Posterior cingulate gyrus (tissue), 11 donors: ENCODE measurements at places on chromosomes 12 and 14.

DNA sequence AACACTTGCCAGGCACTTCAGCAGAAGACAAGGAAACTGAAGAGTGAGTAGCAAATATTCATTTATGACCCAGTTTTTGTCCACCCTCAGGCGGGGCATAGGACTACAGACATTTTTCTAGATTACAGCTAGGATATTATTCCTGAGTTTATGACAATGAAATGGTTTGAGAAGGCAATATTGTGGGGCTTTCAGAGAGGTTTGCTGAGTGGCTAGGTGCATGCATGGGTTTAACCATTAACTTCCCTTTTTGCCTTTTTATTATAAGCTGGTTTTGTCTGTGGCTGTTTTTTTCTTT is 104.0 kb upstream of the BCAT1 start:
- no peak for DNase-seq

DNA sequence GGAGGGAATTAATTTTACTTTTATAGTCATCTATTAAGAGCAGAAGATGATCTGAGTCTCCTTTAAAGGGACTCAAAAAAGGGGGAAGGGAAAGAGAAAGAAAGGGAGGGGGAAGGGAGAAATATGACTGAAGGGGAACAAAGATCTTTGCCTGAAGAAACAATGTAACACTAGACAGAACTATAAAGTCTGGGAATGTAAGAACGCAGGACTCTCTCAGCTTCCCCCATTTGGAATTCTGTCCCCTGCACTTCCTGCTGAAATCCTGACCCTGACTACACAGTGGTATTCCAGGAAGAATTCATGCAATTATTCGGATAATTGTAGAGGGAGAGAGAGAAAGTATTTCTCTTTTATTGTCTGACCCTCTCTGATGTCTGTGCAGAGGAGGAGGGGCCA is 8.6 kb upstream of the HOXC11 start:
- no peak for DNase-seq

- DNase-seq, result no peak
Observed at GRCh38 chr12:78725951-78726580, 138.5 kb upstream of the SYT1 start.

GRCh38 chr14:37051680-37052079 is 120.7 kb downstream of the SLC25A21 start:
- DNase-seq, result no peak

DNA sequence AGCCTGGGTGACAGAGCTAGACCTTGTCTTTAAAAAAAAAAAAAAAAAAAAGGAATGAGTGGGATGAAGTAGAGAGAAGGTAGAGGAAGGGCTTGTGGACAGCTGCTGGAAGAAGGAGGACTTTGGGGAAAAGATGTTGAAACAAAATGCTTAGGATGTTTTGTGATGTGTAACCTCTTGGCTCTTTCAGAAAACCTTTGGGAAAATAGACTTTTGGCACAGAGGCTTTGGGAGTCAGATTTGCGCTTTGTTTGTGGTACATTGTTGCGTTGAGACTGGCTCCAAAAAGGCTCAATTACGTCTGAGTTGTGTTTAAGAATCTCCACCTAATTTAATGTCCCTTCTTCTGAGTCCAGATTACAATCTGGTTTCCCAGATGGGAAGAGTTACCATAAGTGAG is 32.9 kb upstream of the SPTLC2 start:
- DNase-seq, result no peak

GRCh38 chr12:111100003-111100402 is 179.6 kb upstream of the MYL2 start:
- DNase-seq, result no peak

GRCh38 chr12:107145397-107145796 is 52.0 kb upstream of the CRY1 start:
- no peak for DNase-seq

DNA sequence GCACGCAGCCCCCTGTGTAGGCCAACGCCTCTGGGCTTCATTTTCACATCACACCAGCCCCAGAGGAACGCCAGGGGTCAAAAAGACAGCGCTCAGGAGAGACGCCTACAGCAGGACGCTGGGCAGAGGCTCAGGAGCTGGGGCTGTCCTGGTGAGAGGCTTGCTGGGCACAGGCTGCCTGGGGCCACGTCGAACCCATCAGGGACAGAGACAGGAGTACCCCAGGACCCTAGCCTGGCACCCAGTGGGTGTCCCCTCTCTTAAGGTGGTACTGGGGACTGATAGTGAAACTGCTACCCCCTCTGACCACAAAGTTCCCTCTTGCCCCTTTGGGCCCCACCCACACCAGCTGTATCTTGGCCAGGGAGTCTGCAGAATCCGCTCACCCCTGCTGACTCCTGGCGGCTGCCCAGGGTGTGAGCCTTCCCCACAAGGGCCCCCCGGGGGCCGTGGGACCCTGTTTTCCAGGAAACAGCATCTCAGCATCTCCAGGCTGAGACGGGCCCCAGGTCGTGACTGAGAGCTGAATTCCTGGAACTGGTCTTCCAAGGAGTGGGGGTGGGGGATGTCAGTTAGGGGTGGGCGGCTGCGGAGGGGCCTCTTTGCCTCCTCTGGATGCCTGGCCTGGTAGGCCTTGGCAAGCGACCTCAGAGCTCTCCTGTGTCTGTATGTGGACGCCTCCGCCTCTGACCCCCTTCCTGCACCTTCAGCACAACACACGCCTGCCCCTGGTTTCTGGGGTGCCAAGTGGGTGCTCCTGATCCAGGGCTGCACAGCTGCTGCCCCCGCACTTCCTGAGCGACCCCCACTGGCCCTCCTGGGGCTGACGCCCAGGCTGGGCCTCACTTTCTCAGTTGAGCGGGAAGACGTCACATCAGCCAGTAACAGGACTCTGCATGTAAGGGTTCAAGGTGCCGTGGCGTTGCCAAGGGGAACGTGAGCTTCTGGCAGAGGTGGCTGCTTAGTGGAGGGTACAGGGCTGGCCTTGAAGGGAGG is 321.9 kb upstream of the RTL1 start:
- no peak for DNase-seq

- DNase-seq, result no peak
Observed at GRCh38 chr12:44750468-44750867, 125.6 kb downstream of the NELL2 start.

DNA sequence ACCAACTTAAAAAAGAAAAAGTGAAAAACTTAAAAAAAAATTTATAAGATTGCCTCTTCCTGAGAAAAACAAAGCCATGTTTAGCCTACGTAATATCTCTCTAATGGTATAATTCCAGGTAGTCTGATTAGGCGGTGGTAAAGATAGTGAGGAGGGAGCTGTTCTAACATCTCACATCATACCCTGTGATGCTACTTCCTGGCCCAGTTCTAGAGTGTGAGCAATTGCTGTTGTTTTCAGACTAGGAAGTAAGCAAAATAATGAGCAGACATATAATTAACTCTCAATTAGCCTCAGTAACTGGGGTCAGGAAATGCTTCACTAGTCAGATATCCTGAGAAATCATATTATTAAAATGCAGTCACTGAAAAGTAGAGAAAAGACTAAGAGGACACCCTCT is 113.9 kb downstream of the PHLDA1 start:
- DNase-seq, result no peak

DNA sequence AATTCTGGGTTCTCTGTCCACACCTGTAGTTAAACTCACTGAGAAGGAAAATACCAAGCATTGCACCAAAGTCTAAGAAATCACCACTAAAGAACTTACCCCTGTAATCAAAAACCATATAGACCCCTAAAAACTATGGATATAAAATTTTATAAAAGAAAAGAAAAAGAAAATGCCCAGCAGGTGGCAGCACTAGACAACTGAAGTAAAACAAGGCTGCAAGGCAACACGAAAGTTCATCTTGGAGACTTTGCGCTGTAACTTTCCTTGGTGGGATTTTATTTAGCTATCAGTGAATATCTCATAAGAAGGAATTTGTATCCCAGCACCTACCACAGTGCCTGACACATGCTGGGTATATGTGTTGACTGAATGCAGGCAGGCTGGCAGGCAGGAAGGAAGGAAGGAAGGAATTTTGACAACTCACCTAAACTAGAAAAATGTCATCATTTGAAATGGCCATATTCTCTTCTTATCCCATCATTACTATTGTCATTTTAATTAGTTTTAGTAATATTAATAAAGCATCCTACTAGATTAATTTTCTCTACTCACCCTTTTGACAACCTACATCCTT is 68.2 kb upstream of the ETV6 start:
- DNase-seq, result no peak

DNA sequence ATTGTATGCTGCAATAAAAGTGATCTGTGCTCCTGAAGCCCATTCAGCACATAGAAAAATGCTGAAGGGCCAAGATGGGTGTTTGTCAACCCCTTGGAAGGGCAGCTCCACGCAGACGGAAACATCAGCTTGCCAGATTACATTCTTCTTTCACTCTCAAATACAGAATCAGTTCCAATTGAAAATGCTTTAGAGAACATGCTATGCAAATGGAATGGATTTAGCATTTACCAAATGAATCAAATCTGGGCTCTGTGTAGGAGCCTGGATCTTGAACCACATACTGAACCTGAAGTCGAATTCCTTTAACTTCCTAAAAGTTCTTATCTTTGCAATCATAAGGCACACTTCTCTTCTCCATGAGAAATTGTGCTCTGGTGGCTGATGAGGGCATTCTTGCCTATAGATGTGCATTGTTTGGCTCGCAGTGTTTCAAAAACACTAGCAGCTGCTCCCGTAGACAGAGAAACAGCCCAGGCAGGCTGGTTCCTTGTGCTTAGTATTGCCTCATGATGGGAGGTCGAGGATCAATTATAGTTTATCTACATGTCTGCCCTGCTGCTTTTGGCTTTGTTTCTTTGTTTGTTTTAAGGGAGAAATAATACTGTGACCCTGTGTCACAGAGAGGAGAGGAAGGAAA is 489.8 kb upstream of the FLRT2 start:
- no peak for DNase-seq

DNA sequence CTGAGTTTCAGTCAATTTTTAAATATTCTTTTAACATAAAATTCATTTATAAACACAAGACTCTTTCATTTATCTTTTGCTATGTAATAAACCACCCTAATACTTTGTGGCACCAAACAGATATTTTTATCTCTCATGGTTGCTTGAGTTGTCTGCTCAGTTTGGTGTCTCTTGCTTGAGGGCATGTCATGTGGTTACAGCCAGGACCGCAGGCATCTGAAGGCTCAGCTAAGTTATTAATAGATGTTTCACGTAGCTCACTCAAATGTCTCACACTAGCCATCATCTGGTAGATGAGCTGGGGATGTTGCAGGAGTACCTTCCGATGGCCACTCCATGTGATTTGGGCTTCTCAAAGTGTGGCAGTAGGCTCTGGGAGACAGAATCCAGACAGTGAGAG is 597.8 kb downstream of the ETNK1 start:
- DNase-seq, result no peak

GRCh38 chr12:124413915-124414314 is 119.0 kb downstream of the RFLNA start:
- no peak for DNase-seq

DNA sequence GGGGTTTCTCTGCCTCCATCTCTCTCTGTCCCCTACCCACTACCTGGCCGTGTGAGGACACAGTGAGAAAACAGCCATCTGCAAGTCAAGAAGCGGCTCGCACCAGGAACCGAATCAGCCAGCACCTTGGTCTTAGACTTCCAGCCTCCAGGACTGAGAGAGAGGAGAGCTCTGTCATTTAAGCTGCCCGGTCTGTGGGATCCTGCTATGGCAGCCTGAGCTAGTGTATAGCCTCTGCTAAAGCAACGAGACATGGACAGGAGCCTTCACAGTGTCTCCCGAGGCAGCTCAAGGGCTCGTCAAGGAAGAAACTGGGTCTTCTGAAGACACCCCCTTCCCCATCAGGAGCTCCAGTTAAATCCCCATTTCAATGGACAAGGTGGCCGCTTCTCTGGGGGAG is 185.5 kb downstream of the PIWIL1 start:
- DNase-seq, result no peak

- peak; percentile 74 for DNase-seq
Observed at GRCh38 chr12:124913474-124914391, 717 bp downstream of the UBC start.

DNA sequence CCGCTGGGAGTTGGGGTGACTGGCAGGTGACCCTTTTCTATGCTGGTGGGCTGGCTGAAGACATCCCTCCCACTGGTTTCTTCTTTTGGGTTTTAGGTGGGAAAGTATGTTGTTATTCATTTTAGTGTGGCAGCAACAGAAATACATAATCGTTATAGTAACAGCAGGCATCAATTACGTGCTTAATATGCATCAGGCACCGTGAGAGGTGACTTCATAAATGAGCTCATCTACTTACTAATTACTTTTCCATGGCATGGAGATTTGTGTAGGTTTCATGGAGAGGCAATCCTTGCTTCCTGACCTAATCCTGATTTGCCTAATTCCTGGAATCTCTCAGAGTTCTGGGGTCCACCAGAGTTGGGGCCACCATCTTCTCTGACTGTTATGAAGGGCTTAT is 13.4 kb upstream of the CELA1 start:
- DNase-seq, result no peak

DNA sequence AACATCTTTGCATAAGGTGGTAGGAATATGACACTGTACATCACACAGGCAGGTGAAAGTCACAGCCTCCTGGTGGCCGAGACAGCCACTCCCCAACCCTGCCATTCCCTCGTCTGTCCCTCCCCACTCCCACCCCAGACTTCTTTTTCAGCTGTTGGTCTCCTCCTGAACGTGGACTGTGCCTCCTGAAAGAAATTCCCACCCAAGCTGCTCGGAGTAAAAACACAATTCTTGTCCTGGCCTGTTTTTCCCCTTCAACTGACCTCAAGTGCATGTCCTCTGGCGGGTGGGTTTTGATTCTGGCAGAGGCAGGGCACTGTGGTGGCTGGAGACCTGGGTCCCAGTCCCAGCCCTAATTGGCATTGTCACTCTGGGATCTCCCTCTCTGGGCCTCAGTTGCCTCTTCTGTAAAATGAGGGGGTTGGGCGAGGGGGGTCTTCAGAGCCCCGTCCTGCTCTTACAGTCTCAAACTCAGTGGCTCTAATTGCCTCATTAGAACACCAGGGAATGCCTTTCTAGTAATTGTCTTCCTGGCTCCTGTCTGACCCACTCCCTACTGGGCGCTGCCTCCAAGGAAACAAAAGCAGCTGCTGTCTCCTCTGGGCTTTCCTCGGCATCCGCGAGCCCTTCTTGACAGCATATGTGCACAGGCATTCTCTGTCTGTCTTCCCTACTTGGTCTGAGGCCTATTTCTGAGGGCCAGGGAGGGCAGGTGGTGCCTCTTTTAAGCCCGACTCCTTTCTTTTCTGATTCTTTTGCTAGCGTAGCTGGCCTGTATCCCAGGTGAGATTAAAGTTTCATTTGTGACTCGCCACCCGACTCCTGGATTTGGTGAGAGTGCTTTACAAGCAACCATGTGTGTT is 186.6 kb upstream of the RMST start:
- DNase-seq, result no peak

GRCh38 chr12:110689281-110690126 is 589 bp upstream of the HVCN1 start:
- no peak for DNase-seq
